ENCODE measurements at places on chromosomes 5 and 9.

- DNase-seq = no peak
Observed at GRCh38 chr5:145969714-145970092, 33.3 kb downstream of the SH3RF2 start.

- peak; percentile 44 for DNase-seq
Observed at GRCh38 chr5:31186672-31187267, 6.7 kb upstream of the CDH6 start.

GRCh38 chr5:143644727-143645126 lies 167.2 kb upstream of the HMHB1 start:
- no peak for DNase-seq

GRCh38 chr9:108245331-108245730 lies 610.5 kb downstream of the ACTL7B start:
- no peak for DNase-seq

DNA sequence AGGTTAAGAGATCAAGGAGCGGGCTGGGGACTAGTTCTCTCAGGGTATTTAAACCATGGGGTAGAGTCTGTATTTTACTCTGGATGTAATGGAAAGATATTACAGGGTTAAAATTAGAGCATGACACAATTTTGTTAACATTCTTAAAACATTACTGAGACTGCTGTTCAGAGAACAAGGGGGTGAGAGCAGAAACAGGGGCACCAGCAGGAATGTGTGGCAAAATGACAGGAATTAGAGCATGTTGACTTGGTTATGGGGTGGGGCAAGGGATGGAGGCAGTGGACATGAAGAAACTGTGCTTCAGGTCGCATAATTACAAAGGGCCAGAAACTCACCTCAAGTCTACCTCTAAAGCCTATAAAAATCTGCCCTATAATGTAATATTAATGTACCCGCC lies 75.0 kb downstream of the TMEM232 start:
- no peak for DNase-seq

GRCh38 chr5:151811593-151812321 lies 40.0 kb downstream of the G3BP1 start:
- no peak for DNase-seq

GRCh38 chr9:123924727-123925126 lies 5.2 kb downstream of the DENND1A start:
- no peak for DNase-seq

DNA sequence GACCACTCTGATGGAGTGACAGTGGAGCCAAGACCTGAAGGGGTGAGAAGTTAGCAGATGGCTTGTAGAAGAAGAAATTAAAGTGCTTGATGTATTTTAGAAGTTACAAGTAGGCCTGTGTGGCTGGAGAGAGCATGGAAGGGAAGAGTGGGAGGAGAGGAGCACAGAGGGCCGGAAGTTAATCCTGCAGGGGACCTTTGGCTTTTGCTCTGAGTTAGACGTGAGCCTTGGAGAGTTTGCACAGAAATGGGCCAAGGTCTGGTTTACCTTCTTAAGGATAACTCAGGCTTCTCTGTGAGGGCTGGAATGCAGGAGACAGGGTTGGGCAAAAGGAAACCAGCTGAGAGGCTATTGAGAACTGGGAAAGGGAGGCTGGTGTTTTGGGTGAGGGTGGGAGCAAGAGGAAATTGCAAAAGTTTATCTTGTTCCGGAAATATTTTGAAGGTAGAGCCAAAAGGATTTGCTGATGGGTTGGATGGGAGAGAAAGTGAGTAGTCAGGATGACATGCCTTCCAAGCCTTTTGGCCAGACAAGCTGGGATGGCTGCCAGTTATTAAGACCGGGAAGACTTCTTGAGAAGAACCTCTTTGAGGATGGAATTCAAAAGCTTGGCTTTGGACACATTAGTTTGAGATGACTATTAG lies 17.5 kb upstream of the F2RL1 start:
- DNase-seq = no peak

Data from neuronal stem cell (in vitro differentiated cells).